ENCODE measurements at places on chromosomes 2 and 18.

- no peak for DNase-seq
Measured at GRCh38 chr2:5379811-5380210, 312.4 kb upstream of the SOX11 start.

- no peak for DNase-seq
Measured at GRCh38 chr18:13237073-13237472, 18.5 kb downstream of the LDLRAD4 start.

DNA sequence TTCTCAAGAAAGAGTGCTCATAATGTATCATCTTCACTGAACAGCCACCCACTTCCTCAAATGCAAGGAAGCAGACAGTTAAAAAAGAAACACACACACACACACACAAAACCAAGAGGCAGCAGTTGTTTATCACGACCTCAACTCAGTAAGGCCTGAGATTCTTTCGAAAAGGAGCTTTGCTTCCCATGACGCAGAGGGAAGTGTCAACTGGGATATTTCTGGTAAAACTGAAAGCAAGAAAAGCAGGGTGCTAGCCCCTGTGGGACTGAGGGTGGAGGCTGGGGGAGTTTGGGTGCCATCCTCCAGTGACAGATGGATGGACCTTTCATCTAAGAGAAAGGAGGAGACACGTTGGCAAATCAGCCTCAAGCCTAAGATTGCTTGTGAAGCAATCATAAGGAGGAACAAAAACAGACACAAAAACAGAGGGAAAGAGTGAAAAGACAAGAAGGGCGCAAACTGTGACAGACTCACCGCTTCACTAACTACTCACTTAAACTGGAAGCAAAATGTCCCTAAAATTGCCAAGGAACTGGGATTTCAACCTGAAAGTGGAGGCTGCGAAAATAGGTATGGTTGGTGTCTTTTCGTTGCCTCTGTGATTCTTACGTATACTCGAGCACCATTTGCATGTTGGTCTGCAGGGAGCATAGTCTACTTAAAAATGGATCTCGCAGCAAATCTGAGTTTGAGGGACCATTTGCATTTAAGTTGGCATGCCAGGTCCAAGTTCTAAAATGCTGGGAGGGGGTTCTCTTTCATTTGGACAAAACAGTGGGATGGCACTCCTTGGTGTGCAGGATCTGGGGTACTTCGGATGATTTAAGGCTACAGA is at the start of gene ARHGAP25:
TSS of gene ARHGAP25 (plus strand) at position 124 of the 838 bp plus-strand sequence. CDS start at position 513, 389 bp downstream.
- no peak for DNase-seq

DNA sequence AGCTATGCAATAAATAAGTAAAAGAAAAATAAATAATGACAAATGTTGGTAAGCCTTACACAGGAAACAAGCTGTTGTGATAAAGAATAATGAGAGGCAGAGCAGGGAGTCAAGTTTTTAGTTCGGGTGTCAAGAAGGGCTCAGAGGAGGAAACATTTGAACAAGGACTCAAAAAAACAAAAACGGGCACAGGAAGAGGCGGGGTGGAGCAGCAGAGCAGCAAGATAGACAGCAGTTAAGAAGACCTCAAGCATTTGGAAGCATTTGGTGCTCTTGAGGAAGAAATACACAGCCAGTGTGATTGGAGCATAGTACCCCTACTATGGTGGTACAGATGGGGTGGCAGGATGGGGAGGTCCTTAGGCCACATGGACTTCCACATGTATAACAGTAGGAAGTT is 2.8 kb downstream of the TMEM169 start:
- DNase-seq: no peak

GRCh38 chr2:198141726-198142125 is 337.3 kb downstream of the PLCL1 start:
- DNase-seq: no peak

GRCh38 chr2:41079011-41079410 is 627.1 kb upstream of the SLC8A1 start:
- no peak for DNase-seq

- DNase-seq: no peak
Measured at GRCh38 chr2:199488772-199489400, 31.1 kb upstream of the SATB2 start.

DNA sequence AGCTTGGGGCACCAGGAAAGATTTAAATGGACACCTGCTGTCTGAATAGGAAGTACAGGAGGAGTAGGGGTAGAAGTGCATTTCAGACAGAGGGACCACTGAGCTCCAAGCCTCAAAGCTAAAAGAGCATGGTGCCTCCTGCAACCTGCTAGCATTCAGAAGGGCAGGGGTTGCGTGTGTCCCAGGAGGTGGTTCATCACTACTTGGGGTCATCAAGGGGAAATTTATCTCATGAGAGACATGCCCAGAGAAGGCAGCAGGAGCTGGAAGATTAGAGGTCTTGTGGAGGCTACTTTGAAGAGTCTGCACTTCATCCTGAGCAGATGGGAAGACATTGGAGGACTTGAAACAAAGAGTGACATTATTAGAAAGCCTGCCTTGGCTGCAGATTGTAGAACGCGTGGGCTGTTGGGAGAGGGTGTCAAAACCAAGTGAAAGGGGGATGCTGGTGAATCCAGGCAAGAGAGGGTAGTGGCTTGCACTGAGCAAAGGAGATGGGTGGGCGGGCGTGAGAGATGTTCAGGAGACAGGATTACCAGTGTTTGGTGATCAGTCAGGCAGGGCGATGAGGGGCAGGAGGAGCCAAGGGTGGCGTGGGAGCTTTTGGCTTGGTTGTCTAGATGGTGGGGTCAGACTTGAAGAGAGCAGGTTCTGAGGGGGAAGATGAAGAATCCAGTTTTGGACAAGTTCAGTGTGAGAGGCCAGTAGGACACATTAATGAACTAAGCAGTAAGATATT is 154.0 kb downstream of the DYSF start:
- no peak for DNase-seq

GRCh38 chr2:101089942-101090799 is 61.0 kb downstream of the TBC1D8 start:
- DNase-seq: no peak

GRCh38 chr2:205198140-205198525 is 484.2 kb upstream of the NRP2 start:
- DNase-seq: peak; percentile 74

DNA sequence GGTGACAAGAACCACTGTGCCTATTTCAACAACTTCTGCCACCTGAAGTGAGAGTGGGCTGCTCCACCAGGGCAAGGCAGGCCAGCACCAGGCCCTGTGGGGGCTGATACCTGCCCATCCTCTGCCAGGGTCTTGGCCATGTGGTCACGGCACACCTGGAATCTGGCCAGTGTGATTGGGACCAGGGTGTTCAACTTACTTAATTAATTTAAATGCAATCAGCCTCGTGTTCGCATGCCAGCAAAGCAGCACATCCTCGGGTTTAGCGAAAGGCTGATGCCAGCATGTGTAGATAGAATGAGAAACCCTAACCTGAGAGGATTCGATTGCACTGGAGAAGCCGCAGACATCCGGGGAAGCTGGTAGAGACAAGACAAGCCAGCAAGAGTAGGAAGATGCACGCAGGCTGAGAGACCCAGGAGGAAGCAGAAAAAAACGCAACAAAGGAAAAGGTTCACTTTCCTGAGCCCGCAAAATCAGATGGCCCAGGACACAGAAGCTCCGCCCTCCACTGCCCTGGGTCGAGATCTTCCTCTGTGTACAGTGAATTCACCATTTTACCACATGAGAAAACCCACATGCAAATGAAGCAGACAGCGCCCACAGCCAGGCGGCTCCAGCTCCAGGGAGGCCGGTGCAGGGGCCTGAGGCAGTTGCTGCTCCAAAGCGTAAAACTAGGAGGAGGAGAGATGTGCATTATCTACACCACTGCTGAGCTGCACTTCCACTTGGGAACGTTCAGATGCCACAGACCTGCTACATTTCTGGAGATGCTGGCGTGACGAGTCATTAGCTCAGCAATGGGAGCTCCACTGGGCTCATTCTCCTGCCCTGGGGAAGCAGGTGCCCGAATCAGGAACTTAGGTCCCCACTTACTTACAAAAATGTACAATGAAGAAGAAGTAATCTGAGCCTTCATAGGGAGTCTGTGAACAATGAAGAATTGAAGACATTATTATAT is 92.1 kb downstream of the TMEM18 start:
- no peak for DNase-seq

DNA sequence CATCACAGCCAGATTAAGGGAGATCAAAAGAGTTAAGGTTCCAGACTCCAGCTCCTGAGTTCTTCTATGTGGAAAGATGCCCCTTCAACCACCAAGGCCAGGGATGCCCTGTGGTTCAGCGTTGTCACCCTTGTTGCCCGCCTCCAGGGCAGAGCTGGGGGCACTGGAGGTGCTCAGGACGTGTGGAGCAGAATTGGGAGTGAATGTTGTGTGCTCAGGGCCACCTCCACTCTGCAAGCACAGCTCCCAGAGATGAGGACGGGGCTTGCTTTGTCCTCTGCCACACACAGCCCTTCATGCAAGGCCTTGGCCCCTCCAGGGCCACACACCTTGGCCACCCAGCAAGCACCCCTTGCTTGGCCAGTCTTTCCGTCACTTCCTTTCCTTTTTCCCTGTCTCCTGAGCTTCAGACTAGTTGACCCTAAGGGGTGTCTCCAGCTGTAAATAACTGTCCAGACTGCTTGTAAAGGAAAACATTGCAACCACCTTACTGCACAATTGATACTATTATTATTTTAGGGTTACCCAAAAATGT is 103.3 kb downstream of the AGAP1 start:
- DNase-seq: no peak

DNA sequence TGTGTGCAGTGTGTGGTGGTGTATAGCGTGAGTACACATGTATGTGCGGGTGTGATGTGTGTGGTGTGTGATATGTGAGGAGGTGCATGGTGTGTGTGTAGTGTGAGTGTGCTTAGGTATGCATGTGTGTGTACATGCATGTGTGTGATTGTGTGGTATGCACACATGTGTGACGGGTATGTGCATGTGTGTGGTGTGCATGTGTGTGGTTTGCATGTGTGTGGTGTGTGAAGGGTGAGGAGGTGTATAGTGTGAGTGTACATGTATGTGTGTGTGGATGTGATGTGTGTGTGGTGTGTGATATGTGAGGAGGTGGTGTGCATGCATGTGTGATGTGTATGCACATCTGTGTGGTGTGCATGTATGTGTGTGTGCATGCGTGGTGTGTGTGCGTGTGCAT is 105.6 kb downstream of the CMPK2 start:
- DNase-seq: no peak

DNA sequence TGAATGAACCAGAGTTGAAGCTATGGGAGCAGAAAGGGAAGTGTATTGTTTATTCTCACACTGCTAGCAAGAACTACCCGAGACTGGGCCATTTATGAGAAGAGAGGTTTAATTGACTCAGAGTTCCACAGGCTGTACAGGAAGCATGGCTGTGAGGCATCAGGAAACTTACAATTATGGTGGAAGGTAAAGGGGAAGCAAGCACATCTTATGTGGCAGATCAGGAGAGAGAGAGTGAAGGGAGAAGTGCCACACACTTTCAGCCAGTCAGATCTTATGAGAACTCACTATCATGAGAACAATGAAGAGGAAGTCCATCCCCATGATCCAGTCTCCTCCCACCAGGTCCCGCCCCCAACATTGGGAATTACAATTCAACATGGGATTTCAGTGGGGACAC is 383.2 kb upstream of the SLC14A2 start:
- no peak for DNase-seq

DNA sequence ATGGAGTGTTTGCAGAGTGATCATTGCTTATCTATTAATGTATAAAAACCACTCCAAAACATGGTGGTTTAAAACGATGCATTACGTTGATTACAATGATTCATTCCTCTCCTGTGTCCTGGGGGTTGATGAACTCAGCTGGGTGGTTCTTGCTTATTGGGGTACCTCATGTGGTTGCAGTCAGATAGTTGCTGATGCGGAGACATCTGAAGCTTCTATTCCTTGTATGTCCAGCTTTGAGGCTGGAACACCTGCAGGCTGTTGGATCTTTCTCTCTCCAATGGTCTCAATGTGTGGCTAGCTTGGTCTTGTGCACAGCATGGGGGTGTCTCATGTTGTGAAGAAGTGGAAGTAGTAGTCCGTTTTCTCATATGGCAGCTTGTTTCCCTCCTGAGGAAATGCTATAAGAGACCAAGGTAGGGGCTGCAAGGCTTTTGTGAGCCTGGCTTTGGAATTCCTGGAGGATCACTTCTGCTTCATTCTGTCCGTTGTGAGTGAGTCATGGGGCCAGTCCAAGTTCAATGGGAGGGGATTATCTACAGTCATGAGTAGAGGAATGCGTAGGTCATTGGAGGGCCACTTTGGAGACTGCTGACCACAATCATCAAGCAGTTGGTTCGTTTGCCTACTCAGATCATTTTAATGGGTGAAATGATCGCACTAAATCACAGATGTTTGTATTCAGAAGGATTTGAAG is 601.0 kb downstream of the SLC4A3 start:
- DNase-seq: peak; percentile 91

DNA sequence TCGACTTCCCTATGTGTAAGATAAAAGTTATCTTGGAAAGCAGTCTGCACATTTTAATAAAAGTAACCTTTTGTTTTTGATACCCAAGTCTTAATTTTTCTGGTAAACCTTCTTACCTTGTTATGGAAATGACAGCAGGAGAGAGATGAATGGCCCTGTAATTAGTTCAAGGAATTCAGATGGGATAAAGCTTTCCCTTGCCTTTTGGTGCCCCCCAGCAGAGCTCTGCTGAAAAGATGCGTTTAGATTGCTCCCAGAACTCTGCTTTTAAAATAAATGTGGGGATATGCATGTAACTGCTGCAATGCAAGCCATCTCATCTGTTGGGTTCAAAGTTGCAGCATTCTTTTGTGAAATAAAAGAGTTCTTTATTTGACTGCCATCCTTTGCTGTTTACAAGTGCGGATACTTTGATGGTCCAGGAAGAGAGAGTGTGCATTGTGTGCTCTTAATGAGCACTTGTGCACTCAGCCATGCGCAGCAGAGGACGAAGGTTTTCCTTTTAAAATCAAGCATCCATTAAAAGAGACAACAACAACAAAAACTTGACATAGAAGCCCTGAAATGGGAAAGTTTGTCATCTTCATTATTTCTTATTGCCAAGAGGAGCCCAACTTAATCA is 176.7 kb upstream of the ST6GAL2 start:
- no peak for DNase-seq

- DNase-seq: no peak
Measured at GRCh38 chr2:195716466-195716865, 59.4 kb downstream of the SLC39A10 start.

DNA sequence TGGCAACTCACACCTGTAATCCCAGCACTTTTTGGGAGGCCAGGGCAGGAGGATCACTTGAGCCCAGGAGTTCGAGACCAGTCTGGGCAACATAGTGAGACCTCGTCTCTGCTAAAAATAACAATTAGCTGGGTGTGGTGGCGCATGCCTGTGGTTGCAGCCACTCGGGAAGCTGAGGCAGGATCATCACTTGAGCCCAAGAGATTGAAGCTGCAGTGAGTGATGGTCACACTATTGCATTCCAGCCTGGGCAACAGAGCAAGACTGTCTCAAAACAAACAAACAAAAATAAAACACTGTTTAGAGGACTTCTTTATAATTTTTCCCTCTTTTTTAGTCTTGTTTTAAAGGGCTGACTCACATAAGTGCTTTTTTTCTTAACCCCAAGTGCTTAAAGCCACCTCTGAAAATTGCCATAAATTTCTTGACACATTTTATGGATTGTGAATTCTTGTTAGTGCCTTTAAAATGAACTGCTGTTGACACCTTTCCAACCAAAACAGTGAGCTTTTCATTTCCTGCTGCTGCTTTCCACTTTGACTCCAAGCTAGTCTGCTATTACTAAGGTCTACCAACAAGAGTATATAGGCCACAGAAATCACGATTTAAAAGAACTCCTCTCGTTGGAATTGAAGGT is 41.7 kb downstream of the CYP20A1 start:
- peak; percentile 23 for DNase-seq

Measured in BJ (cell line).